ENCODE measurements at places on chromosomes 12 and 14. TPM values are rescaled to one million over a fixed set of nuclear protein-coding genes. Genes with fewer than 3 reads are reported as not detected.

Gene TGFB3
- total RNA-seq = 1.3 TPM

Gene WSCD2
- total RNA-seq = not detected

Gene PYM1
- total RNA-seq = 56.0 TPM

Gene TPH2
- total RNA-seq = not detected

Gene DACT1
- 3.4 TPM for total RNA-seq

Gene CEBPE
- total RNA-seq = not detected

Gene NID2
- 13.5 TPM for total RNA-seq

Gene LYZ
- not detected for total RNA-seq

Gene SLC4A8
- total RNA-seq = 1.1 TPM

Gene RNASE2
- total RNA-seq = not detected

Gene TAS2R50
- not detected for total RNA-seq

Gene IL22
- total RNA-seq = not detected

Gene NRXN3
- total RNA-seq = 1.7 TPM

Gene ATN1
- 17.9 TPM for total RNA-seq

Gene ADAM21
- total RNA-seq = not detected

Gene LACRT
- not detected for total RNA-seq

Gene ZC2HC1C
- 1.9 TPM for total RNA-seq

Gene PA2G4
- total RNA-seq = 332 TPM

Gene STXBP6
- total RNA-seq = 0.63 TPM

Gene NOXRED1
- not detected for total RNA-seq

Gene POU6F1
- total RNA-seq = 9.2 TPM

Gene OTOGL
- total RNA-seq = not detected

Gene RNU4-1
- total RNA-seq = under 0.01 TPM

Gene TMEM63C
- under 0.01 TPM for total RNA-seq

Gene SMCO2
- total RNA-seq = not detected

Gene FOXA1
- 8.2 TPM for total RNA-seq

Gene LRRC10
- total RNA-seq = not detected

Gene FSCB
- not detected for total RNA-seq

Gene CLEC4A
- not detected for total RNA-seq

Gene NKX2-1
- total RNA-seq = not detected
